ENCODE measurements at places on chromosomes 12 and 14.

DNA sequence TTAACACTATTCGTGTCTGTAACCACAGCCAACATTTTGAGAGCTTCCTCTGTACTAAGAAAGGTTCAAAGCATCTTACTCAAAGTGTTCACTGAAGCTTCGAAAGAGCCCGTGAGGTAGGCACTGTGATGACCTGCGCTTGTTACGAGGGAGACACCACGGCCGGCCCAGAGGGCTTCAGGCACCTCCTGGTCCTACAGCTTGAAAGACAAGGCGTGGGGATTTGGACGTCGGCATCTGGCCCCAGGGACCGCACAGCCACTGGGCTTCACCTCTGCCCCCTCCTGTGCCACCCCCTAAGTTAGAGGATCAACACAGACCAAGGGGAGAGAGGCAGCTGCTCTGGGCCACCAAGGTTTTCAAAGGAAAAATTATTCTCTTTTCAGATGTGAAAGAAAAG lies 75.6 kb downstream of the RIMBP2 start:
- no peak for DNase-seq

DNA sequence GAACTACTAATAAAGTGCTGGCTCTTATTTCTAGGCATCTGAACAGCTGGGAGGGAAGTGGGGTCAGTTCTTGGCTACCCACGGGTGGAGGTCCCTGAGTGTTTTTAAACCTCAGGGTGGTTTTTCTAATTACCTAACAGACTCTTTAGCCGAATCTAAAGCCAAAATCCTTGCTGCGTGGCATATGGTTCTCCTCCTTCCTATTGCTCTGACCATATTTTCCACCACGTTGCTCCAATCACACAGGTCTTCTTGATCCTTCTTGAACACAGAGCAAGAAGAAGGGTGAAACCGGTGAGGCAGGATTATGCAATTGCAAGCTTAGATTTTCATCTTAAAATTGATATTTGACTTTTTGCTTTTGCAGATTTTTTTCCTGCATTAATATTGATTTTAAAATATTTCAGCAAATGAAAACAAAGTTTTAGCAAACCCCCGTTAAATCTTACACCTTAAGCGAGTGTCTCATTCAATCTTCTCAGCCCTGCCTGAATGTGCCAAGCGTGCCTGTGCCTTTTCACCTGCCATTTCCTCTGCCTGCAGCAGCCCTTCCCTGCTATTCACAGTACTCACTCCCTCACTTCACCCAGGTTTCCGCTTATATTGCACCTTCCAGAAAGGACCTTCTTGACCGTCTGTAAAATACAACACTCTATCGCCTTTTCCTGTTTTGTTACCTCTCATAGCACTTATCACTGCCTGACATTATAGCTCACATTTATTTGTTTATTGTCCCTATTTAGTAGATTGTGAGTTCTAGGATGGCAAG lies 506.0 kb downstream of the DIO2 start:
- DNase-seq, result no peak

- DNase-seq, result no peak
These were observed 319.5 kb downstream of the FUT8 start for GRCh38 chr14:65731933-65732506.

DNA sequence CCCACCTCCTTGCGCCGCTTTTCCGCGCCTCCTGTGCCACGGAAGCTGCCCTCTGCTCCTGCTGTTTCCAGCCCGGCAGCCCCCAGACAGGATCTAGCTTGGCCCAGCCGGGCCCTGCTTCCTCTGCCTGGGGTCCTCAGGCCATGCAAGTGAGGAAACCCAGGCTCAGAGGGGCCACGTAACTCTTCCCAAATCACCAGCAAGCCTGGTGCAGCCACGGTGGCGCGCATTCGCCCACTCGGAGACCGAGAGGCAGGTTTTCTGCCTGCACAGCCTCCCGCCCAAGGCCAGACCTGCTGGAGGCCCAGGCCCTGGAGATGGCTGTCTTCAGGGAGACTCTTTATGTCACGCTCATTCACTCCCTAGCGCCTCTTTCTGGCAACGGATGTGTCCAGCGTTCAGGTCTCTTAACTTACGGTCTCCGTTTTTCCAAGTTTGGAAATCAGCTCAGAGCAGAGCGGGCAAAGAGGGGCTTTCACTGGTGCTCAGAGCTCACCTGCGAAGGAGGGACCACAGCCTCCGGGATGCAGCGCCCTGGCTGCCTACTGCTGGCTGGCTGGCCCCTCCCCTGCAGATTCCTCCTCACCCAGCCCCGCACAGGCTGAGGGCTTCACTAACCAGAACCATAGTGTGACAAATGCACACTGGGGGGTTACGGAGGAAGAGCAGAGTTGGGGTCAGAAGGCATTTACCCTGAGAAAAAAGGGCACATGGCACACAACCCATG lies 20.6 kb upstream of the CEP170B start:
- no peak for DNase-seq

- DNase-seq, result peak; percentile 90
These were observed 110.9 kb upstream of the DNM1L start for GRCh38 chr12:32568228-32568627.

DNA sequence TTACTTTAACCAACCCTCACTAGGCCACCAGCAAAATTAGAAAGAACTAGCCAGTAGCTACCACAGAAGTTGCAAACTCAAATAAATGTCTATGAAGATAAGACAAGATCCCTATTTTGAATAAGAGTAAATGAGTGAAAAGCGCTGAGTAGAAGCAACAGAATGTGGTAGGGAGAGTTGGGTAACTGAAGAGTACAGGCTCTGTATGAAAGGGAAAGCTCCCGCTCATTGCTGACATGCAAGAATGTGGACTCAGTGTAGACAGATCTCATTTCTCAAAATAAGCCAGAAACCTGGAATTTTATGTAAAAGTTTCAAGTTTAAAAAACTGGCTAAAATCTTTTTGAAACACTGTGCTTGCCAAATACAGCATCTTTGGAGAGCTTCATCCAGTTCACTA lies 63.9 kb downstream of the NAV3 start:
- no peak for DNase-seq

DNA sequence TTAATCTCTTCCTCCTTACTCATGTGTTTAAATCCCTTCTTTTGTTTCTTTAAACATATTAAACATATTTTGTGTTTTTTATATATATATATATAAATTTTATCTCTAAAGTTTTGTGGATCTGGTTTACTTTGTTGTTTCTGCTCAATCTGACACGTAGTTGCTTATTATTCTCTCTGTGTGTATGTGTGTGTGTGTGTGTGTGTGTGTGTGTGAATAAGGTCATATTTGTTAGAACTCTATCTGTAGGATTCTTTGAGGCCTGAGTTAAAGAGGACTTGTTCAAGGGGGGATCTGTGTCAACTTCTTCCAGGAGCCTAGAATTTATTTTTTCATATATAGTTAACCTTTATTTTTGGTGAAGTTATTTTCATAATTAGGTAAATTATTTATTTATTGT lies 2.7 kb downstream of the GPR65 start:
- DNase-seq, result no peak

DNA sequence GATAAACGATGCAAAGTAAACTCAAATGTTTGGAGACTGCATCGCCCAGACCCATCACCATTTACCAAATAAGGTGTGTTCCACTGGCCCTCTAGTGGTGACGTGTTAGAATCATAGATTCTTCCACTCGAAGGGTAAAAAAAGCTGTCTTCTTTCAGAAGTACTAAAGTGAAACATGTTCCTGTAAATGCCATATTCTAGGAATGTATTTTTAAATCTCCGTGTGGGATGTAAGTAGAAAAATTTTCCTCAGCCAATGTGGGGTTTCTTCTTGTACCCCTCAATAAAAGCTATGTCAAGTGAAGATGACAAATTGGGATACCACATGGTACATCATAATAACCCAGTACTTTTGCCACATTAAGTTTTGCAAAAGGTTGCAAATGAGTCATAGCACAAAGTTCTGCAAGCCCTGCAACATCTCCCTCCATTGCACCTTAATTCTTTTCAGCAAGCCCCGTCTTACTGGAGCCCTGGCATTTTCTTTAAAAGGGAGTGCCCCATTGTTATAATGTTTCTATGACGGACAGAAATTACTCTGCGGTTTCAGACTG lies 100.8 kb downstream of the CCER1 start:
- DNase-seq, result peak; percentile 53

- no peak for DNase-seq
These were observed 53.4 kb downstream of the RCOR1 start for GRCh38 chr14:102645746-102646440.

DNA sequence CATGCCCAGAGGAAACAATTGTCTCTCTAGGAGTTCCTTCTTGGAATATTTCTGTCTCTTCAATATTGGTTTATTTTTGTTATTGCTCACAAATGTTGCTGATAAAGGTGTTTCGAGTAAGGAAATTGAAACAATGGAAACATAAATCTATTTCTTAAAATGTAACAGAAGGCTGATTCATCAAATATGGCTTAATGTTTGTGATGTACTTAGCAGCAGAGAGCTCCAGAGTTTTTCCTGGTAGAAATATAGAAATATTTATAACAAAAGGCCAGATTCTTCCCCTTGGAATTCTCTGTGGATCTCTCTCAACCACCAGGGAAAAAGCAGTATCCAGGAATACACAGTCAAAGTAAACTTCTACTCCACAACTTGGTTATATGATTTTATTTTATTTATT lies 149.2 kb upstream of the LRIG3 start:
- DNase-seq, result no peak

DNA sequence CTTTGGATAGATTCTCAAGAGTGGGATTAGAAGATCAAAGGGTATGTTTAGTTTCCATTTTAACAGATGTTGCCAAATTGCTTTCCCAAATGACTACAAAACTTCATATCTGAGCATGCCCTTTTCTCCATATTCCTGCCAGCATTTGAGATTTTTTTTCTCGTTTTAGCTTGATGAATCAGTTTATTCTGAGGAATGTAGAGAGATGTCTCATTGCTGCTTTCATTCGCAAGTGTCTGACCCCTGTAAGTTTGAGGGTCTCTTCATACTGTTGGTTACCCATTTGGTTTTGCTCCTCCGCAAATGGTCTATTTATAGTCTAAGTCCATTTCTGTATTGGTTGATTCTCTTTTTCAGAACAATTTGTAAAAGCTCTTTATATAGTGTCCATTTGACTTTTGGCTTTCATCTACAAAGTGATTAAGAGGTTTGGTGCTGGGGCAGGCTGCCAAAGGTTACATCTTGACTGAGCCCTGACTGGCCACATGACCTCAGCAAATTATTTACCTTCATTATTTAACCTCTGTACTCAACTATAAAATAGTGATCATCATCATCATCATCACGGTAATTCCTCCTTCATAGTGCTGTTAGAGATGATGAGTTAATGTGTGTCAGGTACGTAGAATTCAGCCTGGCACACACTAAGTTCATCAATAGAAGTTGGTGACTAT lies 33.6 kb downstream of the HCAR2 start:
- DNase-seq, result no peak

DNA sequence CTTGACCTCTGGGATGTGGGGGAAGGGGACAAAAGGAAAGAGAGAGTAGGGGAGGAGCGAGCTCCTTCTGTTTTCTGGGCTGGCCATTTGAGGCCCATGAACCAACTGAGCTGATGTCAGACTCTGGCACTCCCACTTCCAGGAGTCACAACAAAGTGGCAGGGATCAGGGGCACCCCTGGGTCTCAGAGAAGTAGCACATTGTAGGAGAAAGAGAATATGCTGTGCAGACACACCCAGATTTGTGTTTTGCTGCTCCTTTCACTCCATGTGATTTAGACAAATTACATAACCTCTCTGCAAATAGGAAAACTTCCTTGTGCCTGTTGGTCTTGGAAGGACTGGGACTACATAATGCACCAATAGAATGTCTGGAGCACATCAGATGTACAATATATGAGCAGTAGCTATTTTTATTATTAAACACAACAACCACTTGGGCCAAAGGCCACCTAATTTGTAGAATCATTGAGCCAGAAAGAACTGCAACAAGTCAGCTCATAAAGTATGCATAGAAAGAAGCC lies 265.5 kb downstream of the ZFP36L1 start:
- no peak for DNase-seq

DNA sequence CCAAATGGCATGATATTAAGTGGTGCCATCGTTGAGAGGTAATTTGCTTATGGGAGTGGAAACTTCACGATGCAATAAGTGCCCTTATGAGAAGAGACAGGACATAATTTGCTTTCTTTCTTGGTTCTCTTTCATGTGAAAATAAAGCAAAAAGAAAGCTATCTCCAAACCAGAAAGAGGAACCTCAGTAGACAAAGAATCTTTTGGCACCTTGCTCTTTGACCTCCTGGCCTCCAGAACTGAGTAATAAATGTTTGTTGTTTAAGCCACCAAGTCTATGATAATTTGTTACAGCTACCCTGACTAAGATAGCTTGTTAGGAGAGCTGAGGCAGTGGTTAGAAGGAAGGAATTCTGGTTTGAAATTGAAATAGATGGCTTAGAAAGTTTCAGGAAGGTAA lies 39.6 kb downstream of the CCER1 start:
- DNase-seq, result no peak

DNA sequence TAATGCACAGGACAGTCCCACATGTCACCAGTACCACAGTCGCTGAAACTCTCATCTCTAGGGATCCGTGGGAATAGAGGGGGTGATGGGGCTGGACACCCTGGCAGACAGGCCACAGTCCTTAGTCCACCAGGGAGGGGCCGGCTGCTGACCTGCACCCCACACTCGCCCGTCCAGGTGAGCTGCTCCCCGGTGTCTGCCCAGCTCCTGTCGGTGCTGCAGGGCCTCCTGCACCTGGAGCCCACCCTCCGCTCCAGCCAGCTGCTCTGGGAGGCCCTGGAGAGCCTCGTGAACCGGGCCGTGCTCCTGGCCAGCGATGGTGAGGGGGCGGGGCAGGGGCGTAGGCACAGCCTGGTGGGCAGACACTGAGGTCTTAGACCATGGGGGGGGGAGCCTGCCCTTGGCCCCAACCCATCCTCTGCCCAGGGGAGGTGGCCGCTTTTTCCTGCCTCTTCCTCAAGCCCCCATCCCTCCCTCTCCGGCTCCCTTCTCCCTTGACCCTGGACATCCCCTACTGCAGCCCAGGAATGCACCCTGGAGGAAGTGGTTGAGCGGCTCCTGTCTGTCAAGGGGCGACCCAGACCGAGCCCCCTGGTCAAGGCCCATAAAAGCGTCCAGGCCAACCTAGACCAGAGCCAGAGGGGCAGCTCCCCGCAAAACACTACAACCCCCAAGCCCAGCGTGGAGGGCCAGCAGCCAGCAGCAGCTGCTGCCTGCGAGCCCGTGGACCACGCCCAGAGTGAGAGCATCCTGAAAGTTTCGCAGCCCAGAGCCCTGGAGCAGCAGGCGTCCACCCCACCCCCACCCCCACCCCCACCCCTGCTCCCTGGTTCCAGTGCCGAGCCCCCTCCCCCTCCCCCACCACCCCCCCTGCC lies 17.1 kb upstream of the ADSS1 start:
- peak; percentile 26 for DNase-seq

- DNase-seq, result peak; percentile 73
These were observed 30.5 kb downstream of the PPP2R5C start for GRCh38 chr14:101791919-101792572.

DNA sequence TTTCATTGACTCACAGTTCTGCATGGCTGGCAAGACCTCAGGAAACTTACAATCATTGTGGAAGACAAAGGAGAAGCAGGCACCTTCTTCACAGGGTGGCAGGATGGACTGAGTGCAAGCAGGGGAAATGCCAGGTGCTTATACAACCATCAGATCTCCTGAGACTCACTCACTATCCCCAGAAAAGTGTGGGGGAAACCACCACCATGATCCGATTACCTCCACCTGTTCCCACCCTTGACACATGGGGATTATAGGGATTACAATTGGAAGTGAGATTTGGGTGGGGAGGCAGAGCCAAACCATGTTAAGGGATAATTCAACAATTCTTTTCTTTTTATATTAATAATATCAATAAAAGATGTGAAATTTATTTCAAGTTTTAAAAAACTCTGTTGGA lies 34.1 kb downstream of the CNTN1 start:
- DNase-seq, result no peak
